Upper lobe of right lung (tissue), 1 donor: ENCODE measurements at places on chromosomes 12 and 14. TPM values are rescaled to one million over a fixed set of nuclear protein-coding genes. Genes with fewer than 3 reads are reported as not detected.

- no peak for DNase-seq
Observed at GRCh38 chr12:66664076-66664475, 14.8 kb downstream of the GRIP1 start.

The SMIM41 gene
- 6.1 TPM for total RNA-seq

GRCh38 chr14:24226473-24226872 is 5.7 kb downstream of the NEDD8 start:
- no peak for DNase-seq

The RNFT2 gene
- total RNA-seq, result 2.6 TPM

DNA sequence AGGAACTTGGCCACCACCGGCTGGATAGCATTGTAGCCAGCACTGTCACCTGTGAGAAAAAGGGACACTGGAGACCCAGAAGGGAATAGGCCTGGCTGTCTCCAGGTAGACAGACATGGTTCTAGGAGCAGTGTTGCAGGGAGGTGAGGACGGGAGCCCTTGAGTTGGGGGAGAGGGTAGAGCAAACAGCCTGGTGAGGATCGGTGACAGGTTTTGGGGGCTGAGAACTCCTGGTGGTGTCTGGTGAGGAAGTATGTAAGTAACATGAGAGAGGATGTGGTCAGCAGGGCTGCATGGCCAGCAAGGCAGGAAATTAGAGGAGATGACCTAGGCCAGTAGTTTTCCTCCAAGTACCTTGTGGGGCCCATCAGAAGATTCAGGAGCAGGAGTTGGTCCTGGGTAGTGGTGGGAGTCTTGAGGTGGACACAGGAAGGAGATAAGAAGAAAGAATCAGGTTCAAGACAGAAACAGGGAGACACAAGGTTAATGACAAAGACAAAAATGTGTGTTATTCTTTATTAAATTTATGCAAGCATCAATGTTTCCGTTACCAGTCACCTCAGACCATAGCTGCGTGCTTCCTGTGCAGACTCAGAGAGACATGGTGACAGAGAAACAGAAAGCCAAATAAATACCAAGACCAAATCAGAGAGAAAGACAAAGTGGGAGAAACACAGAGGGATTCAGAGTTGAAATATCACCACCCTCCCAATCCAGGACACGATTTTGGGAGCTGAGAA is at the start of gene ARHGAP9:
Gene ARHGAP9 (minus strand): TSS at position 491 of the 740 bp plus-strand sequence. CDS start 460 bp downstream, at position 31.
- no peak for DNase-seq

- no peak for DNase-seq
Observed at GRCh38 chr14:54671537-54671936, 104.6 kb downstream of the SAMD4A start.

The PPFIA2 gene
- total RNA-seq, result 1.4 TPM

DNA sequence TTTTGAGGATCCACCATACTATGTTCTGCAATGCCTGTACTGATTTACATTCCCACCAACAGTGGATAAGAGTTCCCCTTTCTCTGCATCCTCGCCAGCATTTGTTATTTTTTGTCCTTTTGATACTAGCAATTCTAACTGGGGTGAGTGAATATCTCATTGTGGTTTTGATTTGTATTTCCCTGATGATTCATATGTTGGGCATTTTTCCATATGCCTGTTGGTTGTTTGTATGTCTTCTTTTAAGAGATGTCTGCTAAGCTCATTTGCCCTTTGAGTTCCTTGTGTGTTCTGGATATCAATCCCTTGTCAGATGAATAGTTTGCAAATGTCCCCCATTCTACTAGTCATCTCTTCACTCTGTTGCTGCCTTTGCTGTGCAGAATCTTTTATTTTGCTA is 49.0 kb upstream of the MSRB3 start:
- DNase-seq, result no peak

- DNase-seq, result no peak
Observed at GRCh38 chr14:104582662-104583061, 3.1 kb downstream of the C14orf180 start.

DNA sequence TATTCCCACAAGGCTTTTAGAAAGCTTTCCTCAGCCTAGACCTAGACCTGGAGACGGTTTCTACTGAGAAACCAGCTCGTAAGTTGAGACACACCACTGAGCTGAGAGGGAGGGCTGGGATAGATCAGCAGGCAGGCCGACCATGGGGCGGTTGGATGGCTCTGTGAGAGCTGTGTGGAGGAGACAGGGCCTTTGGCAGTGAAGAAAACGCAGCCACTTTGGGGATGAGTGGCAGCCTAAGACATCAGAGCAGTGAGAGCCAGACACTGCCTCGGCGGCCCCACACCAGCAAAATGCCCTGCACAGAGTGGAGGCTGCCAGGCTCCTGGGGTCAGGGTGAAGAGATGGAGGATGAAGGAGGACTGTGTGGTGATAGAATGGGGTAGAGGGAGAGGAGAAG is 46.0 kb downstream of the CACNA2D4 start:
- DNase-seq, result no peak

The FAM90A1 gene
- 0.43 TPM for total RNA-seq

GRCh38 chr12:109308534-109309380 is at the start of gene FOXN4:
FOXN4 (minus strand) TSS chr12:109309284; CDS start chr12:109308321, 963 bp downstream.
- no peak for DNase-seq

The PTPRO gene
- 10.6 TPM for total RNA-seq

The RIMBP2 gene
- total RNA-seq, result 0.09 TPM

The NAV3 gene
- 17.8 TPM for total RNA-seq

GRCh38 chr14:59262717-59263454 is 74.4 kb downstream of the DAAM1 start:
- no peak for DNase-seq

GRCh38 chr12:5163661-5164060 is 120.0 kb downstream of the KCNA5 start:
- DNase-seq, result no peak

DNA sequence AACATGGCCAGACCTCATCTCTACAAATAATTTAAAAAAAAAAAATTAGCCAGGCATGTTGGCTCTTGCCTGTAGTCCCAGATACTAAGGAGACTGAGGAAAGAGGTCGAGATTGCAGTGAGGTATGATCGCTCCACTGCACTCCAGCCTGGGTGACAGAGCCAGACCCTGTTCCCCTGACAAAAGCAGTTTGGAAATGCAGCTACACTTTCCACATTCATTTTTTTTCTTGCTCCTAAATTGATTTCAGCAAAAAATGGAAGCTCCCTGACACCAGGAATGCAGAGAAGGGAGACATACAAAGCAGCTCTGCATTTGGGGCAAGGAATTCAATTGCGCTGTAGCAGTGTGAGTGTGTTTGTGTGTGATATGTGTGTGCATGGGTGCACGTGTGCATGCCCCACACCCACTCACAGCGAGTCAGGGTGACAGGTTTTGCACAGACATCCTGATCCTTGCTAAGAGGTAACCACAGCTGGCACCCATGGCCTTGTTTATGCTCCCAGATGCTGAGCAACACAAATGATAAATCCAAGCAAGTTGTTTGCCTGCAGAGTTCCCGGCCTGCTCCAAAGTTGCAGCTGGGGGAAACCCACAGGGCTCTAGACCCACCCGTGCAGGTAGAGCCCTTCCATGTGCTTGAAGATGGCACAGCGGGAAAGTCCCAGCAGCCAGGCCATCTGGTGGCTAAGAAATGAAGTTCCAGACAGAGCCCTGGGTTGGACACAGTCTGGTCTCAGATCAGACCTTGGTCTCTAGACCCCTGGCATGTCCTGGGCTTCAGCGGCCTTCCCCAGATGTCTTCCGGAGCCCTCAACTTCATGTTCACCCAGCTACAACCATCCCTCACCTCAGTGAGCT is 25.9 kb upstream of the BDKRB2 start:
- no peak for DNase-seq
